ENCODE measurements at places on chromosomes 7 and 10.

DNA sequence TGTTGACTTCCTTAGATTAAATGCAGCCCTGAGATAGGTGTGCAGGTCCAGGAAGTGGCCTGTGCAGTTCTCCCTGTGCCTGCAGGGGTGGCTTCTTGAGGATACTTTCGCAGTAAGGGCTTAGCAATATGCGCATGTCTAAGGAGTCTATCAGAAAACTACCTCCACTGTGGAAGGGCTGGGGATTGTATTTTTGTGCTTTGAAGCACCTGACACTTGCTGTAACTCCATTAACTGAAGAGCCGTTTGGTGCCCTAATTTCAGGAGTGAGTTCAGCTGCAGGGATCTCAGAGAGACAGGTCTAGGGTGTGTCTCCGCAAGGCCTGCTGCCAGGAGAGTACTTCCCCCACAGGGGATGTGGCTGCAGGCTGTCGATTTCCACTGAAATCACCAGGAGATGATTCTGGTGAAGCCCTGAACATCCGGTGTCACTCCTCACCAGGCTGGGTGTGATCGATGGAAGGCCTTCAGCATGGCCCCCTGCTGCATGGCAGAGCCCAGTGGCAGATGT lies 35.5 kb downstream of the IKZF1 start:
- no peak for DNase-seq

GRCh38 chr7:79272066-79272669 lies 181.3 kb downstream of the MAGI2 start:
- no peak for DNase-seq

DNA sequence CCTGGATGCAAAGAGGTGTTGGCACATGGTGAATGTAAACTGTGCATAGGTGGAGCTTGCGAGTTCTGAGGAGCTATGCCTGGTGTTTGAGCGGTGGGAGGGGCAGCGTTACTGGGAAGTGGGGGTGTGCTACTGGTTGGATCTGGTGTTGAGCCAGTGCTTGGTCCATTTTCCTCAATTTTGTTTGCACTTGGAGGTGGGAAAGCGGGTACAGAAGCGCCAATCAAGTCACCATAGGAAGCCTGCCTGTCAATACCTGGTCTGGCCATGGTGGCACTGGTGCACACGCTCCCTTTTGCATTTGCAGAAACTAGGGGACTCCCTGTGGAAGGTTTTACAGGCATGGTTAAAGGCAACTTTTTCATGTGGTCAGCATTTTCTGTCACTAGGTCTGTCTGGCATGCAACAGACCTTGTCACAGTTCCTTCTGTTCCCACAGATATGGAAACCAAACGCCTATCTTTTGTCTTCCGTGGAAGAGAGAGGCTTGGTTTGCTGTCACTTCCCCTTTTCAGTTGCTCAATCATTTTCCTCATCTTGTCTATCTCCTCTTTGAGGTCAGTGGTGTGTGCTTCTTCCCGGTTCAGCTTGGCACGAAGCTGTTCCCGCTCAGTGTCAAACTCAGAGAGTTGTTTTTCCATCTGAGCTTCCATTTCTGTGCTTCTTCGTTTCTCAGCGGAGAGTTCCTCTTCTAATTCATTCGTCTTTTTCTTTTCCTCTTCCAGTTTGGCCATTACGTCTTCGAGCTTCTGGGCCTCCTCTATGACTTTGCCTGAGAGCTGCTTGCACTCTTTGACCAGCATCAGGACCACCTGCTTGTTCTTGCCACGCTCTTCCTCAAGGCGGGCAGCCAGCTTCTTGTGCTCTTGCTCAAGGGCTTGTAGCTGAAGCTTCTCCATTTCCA lies 81.1 kb downstream of the CTTNBP2 start:
- DNase-seq = no peak

- no peak for DNase-seq
Observed at GRCh38 chr10:43751646-43752045, 103.0 kb upstream of the ZNF32 start.

DNA sequence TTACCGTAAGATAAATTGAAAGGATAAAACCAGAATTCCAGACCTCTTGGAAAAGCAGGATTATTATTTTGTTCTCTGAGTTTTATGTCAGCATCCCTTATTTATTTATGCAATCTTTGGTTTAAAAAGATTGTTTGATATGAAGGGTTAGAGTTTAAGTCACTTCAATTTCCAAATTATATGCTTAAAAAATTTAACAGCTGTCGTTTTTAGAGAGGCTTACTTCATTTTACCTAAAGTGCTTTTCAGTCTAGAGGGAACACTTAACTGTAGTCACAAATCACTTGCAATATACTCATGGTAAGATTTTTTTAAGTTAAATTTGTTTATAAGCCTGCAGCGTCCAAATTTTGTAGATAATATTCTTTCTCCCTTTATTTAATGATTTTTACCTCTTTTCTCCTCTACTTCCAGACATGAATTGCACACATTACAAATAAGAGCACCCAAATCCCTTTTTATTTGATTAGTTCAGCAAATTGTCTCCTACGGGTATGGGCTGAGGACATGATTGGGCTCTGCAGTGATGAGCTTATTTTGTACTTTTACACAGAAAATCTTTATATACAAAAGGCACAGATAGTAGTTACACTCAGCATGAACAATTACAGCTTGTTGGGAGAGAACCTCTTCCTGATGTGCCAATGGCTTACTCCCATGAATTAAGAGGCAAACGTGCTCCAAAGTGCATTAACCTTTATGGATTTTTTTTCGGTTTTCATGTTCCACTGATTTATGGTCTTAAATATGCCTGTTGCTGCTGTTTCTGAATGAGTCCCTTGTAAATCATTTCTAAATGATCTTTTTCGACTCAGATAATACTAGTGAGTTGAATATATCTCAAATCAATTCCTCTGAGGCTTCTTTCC lies 319.3 kb upstream of the LRGUK start:
- no peak for DNase-seq

DNA sequence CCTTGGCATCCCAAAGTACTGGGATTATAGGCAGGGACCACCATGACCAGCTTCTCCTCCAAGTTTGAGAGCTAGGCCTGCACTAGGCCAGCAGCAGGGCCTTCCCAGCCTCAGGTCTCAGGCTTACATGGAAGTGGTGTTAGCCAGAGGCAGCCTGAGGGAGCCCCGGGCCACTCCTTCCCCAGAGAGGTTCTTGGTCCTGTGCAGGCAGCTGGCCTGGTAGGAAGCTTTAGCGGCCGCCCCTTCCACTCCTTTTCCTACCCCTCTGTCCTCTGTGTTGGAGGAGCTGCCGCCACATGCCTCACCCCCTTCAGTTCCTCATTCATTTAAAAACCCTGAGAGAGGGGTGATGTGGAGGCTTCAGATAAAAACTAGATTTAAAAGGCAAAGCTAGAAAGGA lies 40.3 kb downstream of the TSPAN15 start:
- DNase-seq = no peak

GRCh38 chr10:70656489-70656888 lies 15.8 kb upstream of the ADAMTS14 start:
- no peak for DNase-seq
